ENCODE measurements at places on chromosomes 5 and 9. TPM values are rescaled to one million over a fixed set of nuclear protein-coding genes. Genes with fewer than 3 reads are reported as not detected.

DNA sequence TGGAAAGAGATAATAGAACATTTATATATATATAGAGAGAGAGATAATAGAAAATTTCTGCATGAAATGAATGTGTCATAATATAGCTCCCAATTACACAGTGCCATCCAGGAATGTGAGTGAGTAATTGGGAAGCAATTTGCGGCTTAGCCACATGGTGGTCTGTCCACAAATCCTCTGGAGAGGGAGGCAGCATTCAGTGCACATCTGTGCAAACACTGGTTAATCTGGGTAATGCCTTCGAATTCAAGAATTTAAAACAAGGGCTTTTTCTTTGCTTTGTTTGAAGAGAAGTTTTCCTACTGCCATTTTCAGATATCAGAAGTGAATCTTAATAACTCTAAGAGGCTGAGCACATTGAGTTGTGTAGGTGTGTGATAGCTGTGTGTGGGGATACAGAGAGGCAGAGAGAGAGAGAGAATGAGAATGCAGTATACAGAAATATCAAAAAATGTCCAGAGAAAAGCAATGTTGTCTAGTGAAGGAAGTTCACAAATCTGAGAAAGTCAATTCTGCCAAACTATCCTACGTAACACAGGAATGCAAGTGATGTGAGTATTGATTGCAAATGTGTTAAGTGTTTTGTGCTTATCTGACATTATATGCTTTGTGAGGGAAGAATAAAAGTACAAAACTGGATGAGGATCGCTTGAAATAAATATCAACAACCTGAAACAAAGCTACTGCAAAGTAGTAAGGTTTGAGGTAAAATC is 134.6 kb downstream of the EDIL3 start:
- peak; percentile 79 for DNase-seq

GRCh38 chr9:123343443-123344191 is 12.4 kb upstream of the CRB2 start:
- DNase-seq: no peak

- DNase-seq: no peak
These were observed 121.8 kb downstream of the DOCK2 start for GRCh38 chr5:169758886-169759285.

DNA sequence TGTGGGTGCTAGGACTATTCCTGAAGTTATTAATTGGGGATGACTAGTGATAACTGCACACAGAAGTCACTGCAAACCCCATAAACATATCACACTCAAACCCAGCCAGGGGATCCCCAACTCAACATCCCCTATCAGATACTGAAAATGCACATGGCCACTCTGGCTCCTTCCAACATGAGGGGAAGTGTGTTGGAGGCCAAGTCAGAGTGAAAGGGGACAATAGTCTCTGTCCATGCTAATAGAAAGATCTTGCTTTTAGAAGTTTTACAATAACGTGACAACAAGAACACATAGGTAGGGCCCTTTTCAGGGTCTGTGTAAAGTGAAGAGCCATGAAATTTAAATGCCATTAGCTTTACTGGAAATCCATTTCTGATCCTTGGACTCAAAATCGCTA is 98.8 kb upstream of the SEMA6A start:
- no peak for DNase-seq

DNA sequence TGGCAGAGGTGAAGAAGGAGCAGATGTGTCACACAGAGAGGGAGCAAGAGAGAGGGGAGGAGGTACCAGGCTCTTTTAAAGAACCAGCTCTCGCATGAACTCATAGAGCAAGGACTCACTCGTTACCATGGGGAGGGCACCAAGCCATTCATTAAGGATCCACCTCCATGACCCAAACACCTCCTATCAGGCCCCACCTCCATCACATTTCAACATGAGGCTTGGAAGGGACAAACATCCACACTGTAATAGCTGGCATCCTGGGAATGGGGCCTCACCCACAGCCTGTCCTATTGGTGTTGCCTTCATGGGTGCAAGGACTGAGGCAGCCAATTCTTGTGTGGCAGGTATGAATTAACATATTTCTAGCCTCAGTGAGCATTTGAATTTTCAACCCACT is 11.6 kb upstream of the TNFAIP8 start:
- no peak for DNase-seq

Gene AIF1L
- 0.43 TPM for total RNA-seq

Gene RNF183
- total RNA-seq: not detected
